ENCODE measurements at places on chromosomes 7 and 10.

DNA sequence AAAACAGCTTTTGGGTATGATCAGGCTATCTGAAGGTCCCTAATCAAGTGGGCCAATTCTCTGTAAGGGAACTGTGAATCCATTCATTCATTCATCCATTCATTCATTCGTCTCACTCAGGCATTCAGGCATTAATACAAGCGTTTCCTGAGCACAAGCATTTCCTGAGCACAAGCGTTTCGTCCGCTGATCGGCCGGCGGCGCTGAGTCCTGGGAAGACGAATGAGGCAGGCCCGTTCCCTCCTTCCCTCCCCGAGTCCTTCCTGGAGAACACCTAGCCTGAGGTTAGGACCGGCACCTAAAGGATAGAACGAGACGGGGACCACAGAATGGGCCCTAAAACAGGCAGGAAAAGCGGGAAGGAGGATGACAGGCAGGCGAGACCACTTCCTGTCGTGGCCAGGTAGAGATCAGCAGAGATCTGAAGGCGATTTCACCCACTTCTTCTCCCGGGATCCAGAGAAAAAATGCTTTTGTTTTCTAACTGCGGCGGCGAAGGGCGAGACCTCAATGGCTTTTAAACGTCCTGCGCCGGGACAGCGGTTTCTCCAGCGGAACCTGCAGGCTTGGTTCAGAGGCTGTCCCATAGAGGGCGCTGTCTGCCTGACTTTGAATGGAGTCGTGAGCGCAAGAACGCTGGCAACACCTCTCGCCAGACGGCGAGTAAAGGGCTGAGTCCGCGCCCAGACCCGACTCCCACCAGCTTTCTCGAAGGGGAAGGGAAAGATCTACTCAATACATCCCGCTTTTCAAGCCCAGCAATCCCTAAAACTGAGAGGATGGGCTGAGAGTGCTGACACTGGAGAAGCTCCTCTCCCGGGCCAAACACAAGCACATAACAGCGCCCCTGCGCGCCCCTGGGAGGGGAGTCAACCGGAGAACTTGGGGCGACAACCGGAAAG lies 2.9 kb upstream of the HMX3 start:
- DNase-seq = peak; percentile 49

- DNase-seq = no peak
Observed at GRCh38 chr10:48317321-48317990, 11.0 kb downstream of the MAPK8 start.

DNA sequence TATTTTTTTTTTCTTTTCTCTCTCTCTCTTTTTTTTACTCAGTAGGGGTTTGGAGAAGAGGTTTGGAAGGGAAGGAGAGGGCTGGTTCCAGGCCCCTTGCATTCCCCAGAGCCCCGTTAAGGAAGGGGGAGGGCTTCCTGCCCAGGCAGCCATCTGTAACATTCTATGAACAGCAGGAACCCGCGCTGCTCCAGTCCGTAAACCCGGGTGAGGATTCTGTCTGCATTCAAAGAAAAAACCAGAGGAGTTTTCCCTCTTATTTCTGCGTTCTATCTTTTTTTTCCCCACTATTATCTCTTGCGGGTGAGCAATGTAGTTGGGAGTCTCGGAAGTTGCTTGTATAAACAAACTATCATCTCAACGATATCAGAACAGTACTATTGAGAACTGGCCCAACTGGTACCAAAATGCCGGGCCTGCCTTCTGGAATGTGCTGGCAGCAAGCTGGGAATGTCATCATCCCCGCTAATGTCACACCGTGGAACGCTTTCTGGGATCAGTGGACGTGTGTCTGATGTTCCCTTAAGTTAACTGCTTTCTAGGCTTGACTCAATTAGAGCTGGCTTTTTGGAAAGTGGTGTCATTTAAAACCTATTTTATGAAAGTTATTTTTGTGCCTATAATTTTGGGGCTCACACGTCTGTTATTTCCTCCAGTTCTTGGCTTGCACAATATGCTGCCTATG lies 153.1 kb upstream of the MEOX2 start:
- no peak for DNase-seq

DNA sequence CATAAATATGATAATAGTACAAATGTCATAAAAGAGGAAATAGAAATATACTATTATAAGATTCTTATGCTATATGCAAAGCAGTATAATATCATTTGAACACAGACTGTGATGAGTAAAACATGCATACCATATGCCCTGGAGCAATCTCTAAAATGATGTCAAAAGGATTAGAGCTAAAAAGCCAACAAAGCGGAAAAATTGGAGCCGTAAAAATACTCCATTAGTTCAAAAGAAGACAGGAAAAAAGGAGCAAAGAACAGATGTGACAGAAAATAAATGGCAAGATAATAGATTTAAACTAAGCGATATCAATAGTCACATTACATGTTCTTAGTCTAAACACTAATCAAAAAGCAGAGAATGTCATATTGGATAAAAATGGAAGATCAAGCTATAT lies 191.0 kb upstream of the PLPP4 start:
- no peak for DNase-seq

DNA sequence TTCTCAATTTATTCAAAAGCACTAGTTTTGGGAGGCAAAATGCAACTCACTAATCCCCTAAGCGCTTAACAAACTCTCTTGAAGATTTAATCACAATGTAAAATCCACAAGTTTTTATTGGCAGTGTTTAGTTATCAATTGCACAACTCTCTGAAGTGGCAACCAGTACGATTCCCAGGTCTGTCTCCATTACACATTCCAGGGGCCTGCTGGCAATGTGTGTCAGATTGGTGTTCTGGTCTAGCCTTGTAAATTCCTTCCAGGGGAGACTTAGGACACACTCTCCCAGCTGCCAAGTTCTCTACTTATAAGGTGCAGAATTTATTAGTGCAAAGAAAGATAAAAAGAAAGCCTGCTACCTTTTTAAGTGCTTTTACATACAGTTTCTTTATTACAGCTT lies 164.7 kb upstream of the HPS1 start:
- no peak for DNase-seq

DNA sequence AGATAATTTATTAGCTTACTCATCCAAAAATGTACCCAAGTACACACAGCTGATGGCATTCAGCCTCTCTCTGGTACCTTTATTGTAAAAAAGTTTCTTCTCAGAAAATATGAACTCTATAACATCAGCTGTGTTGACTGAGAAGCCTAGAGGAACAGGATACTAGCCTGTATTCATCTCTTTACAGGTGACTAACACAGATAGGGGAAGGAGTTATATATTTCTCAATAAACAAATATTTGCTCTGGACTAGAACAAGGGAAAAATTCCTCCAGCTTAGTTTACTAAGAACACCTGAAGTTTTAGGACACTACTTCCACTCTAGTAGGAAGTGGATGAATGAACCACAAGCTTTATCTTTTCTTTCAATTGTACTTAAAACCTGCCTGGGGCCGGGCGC lies 67.8 kb downstream of the ZNF248 start:
- no peak for DNase-seq

DNA sequence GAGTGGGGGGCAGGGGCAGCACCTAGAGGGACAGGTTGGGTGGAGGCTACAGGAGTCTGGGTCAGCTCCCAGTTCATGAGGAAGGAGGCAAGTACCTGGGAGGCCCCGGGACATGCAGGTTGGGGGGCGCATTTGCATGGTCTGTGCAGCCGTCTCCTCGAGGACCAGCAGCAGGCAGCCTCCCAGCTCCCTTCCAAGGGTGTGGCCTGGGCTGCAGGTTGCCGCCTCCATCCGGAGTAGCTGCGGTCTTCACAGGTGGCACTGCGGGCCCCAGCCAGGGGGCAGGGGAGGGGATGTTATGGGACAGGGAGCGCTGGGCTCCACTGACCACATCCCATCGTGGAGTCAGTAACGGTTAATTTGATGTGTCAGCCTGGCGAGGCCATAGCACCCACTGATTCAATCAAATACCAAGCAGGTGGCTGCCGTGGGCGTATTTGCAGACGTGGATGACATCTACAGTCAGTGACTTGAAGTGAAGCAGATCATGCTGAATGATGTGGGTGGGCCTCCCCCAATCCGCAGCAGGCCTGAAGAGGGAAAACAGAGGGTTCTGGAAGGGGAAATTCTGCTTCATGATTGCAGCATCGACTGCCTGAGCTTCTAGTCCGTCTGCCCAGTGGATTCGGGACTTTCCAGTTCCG lies 81.6 kb downstream of the PRKAG2 start:
- no peak for DNase-seq

GRCh38 chr10:73433538-73433867 lies at the start of gene MSS51:
Gene MSS51, minus strand, starts transcription at chr10:73433561. Its CDS starts 5,277 bp downstream, at chr10:73428284.
- no peak for DNase-seq

DNA sequence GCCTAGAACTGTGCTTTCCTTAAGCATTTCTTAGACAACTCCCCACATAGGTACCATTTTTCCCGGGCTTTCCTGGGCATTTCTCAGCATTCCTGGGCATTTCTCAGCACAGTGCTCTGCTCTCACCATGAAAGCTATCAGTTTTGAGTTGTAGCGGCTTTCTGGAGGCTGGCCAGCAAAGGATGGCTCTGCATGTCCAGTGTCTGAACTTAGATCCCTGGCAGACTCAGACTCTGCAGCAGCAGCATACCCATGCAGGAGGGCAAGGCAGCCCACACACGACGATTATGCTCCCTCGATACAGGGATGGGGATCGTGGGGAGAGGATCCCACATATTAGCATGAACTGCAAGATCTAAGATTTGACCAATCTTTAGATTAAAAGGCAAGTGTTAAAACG lies 248.9 kb upstream of the MKI67 start:
- DNase-seq = no peak

- DNase-seq = no peak
Observed at GRCh38 chr10:114520453-114520852, 116.2 kb upstream of the AFAP1L2 start.

DNA sequence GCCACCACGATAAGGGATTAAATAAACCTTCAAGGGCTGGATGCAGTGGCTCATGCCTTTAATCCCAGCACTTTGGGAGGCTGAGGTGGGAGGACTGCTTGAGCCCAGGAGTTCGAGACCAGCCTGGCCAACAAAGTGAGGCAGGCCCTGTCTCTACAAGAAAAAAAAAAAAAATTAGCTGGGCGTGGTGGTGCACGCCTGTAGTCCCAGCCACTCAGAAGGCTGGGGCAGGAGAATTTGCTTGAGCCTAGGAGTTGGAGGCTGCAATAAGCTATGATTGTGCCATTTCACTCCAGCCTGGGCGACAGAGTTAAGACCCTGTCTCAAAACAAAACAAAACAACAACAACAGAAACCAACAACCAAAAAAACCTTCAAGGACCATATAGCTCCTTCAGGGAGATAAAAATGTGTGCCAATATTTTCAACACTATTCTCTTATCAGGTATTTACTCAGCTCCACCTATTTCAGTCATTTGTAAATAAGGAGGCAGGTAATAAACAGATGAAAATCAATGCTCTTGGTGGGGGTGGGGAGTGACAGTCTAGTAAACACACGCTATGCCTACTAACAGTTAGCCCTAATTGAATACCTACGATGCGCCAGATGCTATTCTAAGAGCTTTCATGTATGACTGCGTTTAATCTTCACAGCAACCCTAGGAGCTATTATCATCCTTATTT lies 13.2 kb downstream of the BAIAP2L1 start:
- DNase-seq = no peak

DNA sequence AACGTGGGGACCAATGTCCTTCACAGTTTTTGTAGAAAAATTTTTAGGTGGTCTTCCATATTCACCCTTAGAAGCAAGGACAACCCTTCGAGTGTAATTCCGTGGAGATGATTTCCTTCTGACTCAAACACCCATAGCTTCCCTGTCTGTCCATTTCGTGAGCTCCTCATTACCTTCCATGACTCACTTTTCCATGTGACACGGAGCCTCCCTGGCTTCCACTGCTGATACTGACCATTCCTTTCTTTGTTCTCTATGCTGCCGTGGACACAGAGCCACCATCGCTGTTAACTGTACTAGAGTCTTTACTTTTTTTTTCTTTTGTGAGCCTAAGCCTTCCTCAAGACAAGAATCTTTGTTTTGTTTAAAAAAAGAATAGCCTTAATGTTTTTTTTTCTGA lies 12.5 kb upstream of the ARMS2 start:
- DNase-seq = no peak

GRCh38 chr7:82395147-82395546 lies 48.4 kb downstream of the CACNA2D1 start:
- no peak for DNase-seq

Data from NCI-H1105 (cell line).